ENCODE measurements at places on chromosomes 2 and 18.

- DNase-seq = no peak
Observed at GRCh38 chr2:240422658-240423329, 12.7 kb upstream of the GPC1 start.

GRCh38 chr2:26503231-26503880 is 25.4 kb upstream of the OTOF start:
- DNase-seq = peak; percentile 83

DNA sequence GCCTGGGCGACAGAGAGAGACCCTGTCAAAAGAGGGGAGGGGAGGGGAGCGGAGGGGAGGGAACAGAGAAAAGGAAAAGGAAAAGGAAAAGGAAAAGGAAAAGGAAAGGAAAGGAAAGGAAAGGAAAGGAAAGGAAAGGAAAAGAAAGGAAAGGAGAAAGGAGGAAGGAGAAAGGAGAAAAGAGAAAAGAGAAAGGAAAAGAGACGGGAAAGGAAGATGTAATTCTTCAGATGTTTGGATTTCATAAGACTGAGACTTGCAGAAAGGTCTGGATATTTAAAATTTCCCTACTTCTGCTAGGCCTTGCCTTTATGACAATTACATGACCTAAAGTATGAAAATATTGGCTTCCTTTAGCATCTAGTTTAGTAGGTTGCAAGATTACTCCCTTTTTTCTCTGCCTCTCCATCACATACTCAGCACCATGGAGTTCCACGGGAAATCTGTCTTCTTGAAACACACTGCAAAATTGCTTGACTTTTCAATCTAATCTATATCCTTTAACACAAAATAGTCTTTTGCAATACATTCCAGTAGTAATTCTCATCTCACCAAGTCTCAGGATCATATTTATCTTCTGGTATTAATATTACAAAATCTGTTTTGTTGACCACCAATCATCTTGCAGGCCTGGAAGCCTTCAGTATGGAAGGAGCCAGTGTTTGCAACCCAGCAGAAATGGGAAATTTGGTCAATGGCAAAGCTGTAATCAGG is 383.5 kb downstream of the ZEB2 start:
- DNase-seq = no peak

DNA sequence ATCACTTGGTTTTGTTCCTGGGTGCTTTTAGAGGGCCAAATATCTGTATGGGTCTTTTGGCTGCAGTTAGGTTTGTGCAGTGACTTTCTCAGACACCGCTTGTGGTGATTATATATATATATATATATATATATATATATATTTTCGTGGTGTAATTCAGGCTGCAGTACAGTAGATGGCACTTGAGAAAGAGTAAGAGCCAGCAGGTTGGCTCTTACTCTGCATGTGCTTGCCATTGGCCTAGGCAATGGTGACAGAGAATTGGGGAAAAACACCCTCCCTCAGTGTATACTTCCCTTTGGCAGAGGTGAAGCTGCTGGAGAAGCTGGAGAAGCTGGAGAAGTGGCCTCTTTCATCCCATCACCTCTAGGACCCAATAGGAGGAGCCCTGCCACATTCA is 22.2 kb upstream of the MYL1 start:
- DNase-seq = no peak

DNA sequence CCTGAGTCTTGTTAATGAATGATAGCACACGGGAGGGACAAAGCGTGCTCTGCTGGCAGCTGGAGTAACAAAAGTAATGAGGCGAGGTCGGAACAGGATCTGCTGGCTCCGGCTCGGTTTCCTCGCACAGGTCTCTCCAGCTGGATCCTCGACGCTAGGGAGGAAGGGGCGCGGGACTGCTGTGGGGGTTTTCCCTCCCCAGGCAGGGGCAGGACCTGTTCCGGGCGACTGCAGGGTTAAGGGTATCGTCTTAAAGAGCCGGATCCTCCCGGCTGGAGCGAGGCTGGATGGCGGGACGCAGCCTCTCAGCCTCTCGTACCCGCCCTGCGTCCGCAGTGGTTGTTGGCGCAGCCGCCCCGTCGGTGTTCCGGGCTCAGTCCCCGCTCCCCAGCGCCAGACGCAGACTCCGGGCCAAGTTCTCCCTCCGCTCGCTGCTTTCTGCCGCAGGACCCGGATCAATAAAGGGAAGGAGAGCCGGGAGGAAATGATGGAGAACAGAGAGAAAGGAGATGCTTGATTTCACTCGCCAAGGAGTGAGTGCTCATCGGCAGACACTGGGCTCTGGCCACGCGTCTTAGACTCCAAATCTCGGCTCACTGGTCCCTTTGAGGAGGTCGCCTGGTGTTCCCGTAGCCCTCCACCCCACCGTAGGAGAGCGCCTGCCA is 1.1 kb upstream of the LIPG start:
- no peak for DNase-seq

DNA sequence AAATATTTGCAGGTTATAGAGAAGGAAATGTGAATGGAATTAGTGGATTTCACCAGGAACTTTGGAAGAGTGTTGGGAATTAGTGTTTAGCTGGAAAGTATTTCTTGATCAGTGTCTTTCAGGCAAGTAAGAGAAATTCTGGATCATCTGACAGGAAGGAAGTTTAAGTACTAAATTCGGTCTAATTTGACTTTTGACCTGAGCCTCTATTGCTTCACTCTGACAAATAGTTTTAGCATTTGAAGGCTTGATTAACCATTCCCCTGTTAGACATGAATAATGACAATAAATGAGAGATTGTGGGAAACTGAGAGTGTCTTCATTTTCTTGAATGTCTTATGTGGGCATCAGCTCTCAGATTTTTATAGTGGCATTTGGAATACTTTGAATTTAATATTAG is 16.0 kb downstream of the CCNT2 start:
- no peak for DNase-seq

DNA sequence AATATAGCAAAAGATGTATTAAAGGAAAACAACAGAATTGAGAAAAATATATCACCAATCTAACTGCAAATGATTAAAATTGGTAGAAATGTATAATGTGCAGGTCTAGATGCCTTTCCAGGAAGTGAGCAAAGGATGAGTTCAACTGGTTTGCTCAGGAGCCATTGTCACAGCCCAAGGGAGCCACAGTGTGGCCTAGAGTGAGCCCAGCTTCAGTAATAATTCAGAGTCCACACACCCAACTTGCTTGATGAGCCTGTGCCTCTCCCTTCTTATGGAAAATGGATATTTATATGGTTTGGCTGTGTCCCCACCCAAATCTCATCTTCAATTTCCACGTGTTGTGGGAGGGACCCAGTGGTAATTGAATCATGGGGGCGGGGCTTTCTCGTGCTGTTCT is 92.2 kb upstream of the ASAP2 start:
- no peak for DNase-seq

All from COLO829 (cell line).